ENCODE measurements at places on chromosomes 7 and 10.

DNA sequence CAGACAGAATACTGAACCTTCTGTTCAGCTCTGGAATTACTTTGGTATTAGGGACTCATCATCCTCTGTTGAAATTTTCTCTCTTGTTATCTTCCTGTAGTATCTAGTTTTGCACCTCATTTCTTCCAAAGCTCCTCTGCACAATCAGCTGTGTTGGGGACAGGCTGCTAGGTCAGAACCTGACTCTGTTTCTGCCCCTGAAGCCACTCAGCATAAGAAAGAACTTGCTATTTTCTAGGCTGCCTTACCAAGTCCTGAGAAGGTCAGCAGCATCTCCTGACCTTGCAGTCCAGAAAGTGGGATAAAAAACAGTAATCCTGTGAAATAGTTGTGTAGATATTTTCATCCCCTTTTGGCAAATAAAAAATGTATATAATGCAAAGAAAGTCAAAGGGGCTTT, 862.6 kb downstream of the SORCS3 start:
- DNase-seq = no peak

GRCh38 chr10:128631801-128632241, 505.6 kb upstream of the MKI67 start:
- no peak for DNase-seq

- DNase-seq = no peak
Measured at GRCh38 chr10:3709456-3710060, 75.5 kb downstream of the KLF6 start.

DNA sequence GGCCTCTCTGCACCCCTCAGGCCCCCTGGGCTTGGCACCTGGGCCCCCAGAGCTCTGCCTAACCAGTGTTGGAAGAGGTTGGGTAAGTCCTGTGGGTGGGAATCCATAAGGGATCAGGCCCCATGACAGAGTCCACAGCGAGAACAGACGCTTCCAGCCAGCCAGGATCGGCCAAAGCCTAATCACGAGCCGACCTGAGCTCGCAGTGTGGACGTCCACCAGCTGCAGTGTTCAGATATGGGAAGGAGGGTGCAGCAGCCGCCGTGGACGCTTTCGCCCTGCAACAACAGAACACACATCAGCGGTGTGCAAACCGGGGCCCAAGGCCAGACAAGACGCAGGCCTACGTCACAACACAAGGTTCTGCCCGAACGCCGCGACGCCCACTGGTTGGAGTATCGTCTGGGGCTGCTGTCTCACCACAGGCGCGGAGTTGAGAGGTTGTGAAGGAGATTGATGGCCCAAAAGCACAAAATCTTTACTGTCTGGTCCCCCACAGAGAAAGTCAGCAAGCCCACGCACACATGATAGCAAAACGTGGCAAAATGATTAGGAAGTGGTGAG, 102.1 kb downstream of the FOXL3 start:
- no peak for DNase-seq

GRCh38 chr7:44990109-44991023, 9.6 kb upstream of the CCM2 start:
- no peak for DNase-seq
